Spinal cord (tissue), 10 donors: ENCODE measurements at places on chromosomes 1 and 21.

DNA sequence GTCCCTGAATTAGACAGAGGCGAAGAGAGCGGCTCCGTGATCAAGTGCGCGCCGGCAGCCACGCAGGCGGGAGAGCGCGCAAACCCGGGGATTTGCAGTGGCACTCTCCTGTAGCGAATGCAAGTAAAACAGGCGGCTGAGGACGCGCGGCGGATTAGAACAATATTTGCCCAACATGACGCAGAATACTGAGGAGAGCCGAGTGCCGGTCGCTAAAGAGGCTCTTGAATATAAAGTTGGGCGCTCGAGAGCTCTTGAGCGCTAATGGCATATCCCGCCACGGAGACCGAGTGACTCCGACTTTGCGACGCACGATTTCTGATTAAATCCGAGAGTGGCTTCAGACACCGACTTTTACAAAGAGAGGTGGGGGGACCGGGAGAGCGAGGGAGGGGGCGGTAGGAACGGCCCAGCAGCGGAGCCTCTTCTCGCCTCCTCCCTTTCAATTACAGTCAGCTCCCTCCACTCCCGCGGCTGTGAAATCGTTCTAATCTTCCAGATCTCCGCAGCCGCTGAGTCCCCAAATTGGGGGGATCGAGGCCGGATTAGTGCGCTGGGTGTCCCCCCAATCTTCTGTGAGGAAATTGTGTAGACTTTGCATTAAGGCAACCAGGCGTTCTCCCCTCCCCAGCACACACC lies 2.3 kb downstream of the PAX7 start:
- H3K27me3 ChIP-seq = peaks cover 99% of the 10 kb centered on the region
- H3K36me3 ChIP-seq = peaks cover 6% of the 10 kb centered on the region
- DNase-seq = no peak
- no peak overlapping the region for H3K27ac ChIP-seq
- H3K4me3 ChIP-seq = peak overlapping the region; percentile 2

GRCh38 chr1:160544647-160545046 lies 21.6 kb upstream of the SLAMF6 start:
- no peaks in the 10 kb centered on the region for H3K36me3 ChIP-seq
- no peak overlapping the region for H3K4me3 ChIP-seq
- H3K27ac ChIP-seq = no peak overlapping the region
- DNase-seq = no peak
- H3K27me3 ChIP-seq = no peaks in the 10 kb centered on the region

- peak; percentile 17 for DNase-seq
- peaks cover 27% of the 10 kb centered on the region for H3K4me1 ChIP-seq
- H3K27ac ChIP-seq = no peak overlapping the region
- no peaks in the 10 kb centered on the region for H3K27me3 ChIP-seq
- no peak overlapping the region for H3K4me3 ChIP-seq
These were observed 39.1 kb upstream of the PRSS38 start for GRCh38 chr1:227776331-227776771.

DNA sequence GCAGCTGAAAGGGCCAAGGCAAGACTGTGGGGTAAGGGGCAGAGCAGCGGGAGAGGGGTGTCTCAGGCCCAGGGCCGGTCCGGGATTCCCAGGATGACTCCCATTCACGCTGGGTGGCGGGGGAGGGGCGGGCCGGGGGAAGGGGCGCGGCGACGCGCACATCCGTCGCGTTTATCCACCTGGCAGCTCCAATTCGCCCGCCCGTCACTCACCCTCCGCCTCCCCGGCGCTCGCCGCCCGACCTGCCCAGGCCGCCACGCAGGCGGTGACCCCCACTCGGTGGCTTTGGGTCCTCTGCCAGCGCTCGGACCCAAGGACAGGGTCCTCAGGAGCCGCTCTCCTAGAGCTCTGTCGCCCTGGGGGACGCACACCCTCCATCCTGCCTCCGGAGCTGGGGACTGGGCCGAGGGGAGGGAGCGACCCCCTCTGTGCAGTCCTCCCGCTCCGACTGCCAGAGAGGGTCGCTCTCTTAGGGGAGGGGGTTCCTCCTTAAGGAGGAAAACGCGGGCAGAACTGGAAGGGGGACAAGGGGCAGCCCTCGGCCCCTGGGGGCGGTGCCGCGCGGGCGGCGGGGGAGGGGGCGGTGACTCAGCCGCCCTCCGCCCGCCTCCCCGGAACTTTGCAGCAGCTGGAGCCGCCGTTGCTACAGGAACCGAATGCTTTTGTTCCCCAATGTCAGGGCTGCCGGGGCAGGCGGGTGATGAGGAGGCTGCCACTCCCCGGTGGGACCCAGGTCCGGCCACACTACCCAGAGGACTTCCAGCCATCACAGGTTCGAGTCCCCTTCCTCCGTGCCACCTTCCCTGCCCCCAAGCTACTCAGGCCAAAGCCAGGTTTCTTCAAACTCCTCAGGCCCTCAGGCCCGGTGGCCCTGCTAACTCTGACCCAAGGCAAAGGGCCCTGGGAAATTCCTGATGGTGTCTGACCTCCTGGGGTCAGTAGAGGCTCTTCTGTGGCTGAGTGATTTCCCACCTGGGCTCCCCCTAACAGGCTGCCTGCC lies 3.4 kb downstream of the ADGRB2 start:
- H3K4me1 ChIP-seq = peaks cover 73% of the 10 kb centered on the region
- no peaks in the 10 kb centered on the region for H3K27me3 ChIP-seq
- peak overlapping the region; percentile 54 for H3K4me3 ChIP-seq
- DNase-seq = peak; percentile 84
- peak overlapping the region; percentile 76 for H3K27ac ChIP-seq

DNA sequence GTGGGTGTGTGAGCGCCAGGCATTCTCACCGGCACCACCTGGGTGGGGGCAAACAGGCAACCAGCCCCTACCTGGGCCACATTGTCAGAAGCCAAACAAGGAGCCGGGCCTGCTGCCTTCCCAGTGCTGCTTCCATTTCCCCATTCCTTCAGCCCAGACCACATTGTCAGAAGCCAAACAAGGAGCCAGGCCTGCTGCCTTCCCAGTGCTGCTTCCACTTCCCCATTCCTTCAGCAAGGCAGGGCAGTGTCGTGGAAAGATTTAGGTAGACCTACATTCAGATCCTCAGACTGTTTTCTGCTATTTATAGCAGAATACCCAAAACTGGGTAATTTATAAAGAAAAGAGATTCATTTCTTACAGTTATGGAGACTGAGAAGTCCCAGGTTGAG lies 47.0 kb upstream of the EFHD2 start:
- H3K27me3 ChIP-seq = no peaks in the 10 kb centered on the region
- DNase-seq = no peak
- H3K4me3 ChIP-seq = no peak overlapping the region

DNA sequence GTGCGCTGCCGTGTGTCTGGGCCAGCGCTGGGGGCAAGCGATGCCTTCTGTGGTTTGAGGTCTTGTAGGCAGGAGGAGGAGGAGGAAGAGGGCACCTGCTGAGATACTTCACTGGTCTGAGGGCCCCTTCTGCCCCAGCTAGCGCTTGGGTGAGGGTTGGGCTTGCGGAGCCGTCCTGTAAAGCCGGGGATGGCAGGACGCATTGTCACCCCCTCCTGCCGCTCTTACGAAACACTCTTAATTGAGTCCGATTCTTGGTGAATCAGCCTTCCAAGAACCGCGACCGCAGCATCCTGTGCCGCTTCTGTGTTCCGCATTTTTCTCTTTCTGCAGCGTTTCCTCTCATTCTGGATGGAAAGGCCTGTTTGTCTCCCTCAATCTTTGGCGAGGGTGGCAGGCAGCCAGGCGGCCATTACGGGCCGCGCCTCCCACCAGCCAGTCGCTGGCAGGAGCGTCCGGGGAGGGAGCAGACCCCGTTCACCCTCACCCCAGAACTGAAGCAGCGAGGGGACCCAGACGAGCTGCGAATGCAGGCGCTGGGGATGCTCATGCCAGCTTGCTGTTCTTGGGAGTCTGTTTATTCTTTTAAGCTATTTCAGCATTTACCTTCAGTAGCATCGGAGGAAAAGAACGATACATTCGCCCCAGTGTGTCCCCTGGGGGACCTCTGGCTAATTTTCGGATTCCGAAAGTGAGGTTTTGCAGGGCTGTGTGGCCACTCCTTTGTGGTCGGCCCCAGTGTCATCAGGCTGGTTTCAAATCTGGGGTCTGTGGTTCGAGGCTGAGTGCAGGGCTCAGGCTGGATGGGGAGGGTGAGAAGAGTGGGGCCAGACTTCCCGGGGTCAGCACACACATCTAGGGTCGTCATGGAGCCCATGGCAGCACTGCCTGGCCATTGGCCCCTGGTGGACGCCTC lies 62.7 kb downstream of the SKI start:
- peaks cover 39% of the 10 kb centered on the region for H3K36me3 ChIP-seq
- peak; percentile 89 for DNase-seq
- no peaks in the 10 kb centered on the region for H3K27me3 ChIP-seq
- peak overlapping the region; percentile 6 for H3K4me3 ChIP-seq
- H3K4me1 ChIP-seq = peaks cover 75% of the 10 kb centered on the region
- peak overlapping the region; percentile 84 for H3K27ac ChIP-seq
